NB4 (cell line): ENCODE measurements at places on chromosomes 12 and 14.
A peak's percentile ranks its signal among the peaks of the same experiment; 100 is the strongest.

DNA sequence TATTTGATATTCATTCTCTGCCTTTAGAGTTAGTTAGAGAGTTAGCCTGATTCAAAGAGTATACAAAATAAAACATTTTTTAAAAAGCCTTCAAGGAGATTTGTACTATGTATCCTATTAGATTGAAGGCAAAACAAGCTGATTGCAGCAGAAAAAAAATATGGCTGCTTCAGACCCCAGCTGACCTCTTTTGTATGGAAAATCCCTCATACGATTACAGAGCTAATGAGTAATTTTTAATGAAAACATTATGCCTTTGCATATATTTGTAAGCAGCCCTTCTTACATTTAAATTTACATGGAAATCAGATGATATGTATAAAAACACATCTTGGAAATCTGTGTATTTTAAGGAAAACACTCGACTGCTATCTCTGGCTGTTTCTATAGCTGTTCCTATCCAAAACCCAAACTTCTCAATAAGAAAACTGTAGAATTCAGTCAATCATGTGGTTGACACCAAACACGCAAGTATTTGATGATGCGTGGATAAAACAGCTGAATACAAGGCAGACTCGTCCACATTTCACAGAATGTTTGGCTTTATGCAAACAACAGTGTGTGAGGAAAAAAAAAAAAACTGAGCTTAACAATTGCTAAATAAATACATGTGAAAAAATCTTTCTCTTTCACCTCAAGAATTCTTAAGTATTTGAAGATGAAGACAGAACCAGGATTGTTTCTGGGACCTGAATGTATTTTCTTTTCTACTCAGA is 275.3 kb downstream of the EGLN3 start:
- DNase-seq: no peak

DNA sequence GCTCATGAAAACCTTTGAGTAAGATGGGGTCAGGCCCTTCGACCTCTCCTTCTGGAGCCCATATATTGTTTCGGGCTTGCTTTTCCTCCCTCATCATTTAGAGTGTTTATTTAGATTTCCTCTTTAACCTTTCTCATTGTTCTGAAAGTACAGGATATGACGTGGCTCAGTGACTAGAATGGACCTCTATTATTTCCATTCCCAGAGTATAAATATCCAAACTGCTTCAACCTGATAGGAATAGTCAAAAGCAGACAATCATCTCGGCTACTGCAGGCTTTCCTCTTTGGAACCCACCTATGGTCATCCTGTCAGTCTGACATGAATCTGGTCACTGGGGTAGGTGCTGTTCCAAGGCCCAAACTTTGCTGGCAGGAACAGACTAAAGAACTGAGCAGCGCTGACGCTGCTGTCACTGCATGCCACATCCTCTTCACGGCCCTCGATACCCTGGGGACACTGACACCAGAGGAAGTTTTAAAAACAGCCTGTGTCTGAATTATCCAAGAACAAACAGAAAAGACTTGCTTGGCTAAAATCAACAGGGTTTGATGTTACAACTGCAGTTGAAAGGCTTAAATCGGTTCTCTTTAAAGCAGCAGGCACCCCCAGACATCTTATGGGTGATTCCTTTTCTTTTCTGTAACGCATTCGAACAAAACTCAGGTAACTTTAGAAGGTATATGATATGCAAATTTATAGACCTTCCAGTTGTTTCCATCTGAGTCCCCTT is 5.0 kb upstream of the DDX47 start:
- peak; percentile 85 for DNase-seq

DNA sequence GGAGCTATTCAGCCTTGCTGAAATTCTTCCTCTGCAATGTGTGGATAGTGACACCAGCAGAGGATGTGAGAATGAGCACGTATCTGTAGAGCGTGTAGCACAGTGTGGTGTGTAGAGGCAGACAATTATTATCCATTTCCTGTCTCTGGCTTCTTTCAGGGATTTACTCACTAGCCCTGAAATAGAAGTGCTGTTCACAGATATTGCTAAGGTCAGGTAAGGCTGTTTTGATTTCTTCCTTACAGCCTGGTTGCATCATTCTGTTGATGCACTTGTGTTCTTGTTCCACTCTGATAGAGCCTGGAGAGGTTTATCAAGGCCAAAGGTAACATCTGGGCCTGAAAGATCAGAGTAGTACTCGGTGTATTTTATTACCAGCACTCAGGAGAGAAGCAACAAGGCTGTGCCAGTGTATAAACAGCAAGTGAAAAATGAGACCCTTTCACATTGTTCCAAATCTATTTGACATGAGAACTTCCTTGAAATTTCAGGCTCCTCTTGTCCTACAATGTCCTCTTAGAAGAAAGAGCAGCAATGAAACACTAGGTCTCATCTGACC is 16.7 kb downstream of the ARG2 start:
- DNase-seq: no peak

- DNase-seq: peak; percentile 83
These were observed 22.4 kb upstream of the FBXO21 start for GRCh38 chr12:117212563-117213190.

DNA sequence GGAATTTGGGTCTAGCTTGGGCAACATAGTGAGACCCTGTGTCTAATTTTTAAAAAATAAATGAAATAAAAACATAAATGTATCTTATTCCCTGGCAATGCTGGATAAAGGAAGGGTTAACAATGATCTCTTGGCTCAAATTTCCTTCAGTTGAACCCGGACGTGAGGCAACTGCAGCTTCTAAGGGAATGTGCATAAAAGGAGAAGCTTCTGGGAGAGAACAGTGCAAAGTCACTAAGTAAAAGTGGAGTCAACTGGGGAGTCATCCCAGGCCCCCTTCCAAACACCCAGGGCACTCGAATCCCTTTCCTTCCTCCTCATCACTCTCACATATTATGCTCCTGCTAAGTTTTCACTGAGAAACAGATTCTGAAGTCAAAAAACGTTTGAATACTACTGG is 147.3 kb downstream of the PPM1H start:
- no peak for DNase-seq
